Naive thymus-derived CD8-positive, alpha-beta T cell (primary cell): ENCODE measurements at places on chromosomes 5 and 9.

GRCh38 chr9:95620314-95620713 lies 103.5 kb upstream of the PTCH1 start:
- no peak for DNase-seq

- no peak for DNase-seq
Measured at GRCh38 chr5:102545175-102545574, 46.4 kb upstream of the SLCO6A1 start.

DNA sequence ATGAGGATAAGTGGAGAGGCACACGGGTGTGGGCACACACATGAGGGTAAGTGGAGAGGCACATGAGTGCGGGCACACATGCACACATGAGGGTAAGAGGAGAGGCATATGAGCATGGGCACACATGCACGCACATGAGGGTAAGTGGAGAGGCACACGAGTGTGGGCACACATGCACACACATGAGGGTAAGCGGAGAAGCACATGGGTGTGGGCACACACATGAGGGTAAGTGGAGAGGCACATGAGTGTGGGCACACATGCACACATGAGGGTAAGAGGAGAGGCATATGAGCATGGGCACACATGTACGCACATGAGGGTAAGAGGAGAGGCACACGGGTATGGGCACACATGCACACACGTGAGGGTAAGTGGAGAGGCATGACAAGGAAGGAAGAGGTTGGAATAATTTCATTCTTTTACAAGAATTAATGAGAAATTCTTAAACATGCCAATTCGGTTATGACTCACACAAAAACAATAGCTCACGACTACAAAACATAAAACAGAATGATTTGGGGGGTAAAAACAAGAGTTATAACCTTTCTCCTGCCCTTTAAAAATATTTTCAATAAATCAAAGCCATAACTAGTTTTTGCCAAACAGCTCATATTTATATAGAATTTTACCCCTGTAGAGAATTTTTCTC lies 67.5 kb downstream of the APBA1 start:
- no peak for DNase-seq

DNA sequence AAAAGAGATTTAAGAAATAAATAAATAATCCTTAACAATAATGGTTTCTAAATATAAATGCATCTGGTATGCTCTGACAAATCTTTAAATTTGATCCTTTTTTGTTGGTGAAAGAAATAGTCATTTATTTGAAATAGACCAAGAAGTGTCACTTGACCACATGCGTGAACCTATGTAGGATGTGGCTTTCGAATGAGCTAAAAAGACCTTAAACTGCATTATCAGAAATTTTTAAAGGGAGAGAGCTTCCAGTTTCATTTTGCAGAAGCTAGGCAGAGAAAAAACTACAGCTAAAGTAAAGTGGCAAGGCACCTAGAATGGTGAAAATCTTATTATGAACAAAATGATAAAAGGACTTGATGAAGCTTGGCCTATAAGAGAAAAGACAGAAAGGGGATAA lies 309.2 kb upstream of the EFNA5 start:
- no peak for DNase-seq

- DNase-seq, result peak; percentile 82
Measured at GRCh38 chr9:126228781-126229444, 97.7 kb upstream of the MVB12B start.

DNA sequence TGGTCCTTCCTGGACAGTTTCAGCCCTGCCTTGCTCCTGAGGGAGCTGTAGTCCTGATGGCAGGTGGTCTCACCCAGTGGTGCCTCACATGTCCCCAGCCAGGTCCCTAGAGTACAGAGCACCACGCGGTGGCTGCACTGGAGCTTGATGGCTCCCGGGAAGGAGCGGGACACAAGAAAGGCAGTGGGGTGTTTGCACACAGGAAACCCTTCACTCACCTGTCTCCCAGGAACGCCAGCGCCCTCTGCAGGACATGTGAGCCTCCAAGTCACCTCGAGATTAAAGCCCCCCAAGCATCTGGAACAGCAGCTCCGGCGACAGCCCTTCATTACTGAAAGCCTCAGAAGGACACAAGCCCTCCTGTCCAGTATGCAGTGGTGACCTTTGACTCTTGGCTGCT lies 19.9 kb upstream of the TMEM250 start:
- DNase-seq, result peak; percentile 75

GRCh38 chr5:135891791-135892190 lies 3.9 kb downstream of the IL9 start:
- DNase-seq, result no peak

DNA sequence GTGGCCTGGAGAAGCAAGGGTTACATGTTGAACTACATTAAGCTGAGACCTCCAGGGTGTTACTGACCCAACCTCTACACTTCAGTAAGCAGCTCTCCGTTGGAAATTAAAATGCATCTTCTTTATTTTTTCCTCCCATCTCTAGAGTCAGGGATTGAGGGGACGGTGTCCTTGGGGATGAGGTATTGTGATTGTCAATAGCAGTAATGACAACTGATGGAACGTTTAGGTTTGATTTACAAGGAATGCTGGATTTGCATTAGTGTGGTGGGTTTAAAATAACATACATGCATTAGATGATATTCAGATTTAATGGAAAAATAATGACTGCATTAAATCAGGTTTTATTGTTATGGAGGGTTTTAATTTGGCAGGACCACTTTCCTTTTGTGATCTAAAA lies 82.9 kb upstream of the NTRK2 start:
- no peak for DNase-seq

DNA sequence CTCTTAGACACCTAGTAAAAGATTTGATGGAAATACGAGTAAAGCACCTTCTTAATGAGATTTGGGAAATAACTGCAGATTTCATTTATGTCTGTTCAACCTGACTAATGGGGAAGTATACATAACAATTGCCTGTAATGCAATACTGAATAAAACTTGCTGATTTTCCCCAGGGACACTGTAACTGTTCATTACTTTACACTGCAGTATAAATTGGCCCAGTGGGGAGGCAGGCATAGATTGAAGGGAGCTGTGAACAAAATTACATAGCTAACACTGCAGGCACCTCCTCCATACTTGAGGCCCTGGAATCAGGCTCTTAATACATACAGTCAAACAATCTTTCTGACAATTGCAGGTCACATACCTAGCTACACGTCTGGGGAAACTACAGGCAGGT lies 216.2 kb downstream of the PTPRD start:
- DNase-seq, result no peak

DNA sequence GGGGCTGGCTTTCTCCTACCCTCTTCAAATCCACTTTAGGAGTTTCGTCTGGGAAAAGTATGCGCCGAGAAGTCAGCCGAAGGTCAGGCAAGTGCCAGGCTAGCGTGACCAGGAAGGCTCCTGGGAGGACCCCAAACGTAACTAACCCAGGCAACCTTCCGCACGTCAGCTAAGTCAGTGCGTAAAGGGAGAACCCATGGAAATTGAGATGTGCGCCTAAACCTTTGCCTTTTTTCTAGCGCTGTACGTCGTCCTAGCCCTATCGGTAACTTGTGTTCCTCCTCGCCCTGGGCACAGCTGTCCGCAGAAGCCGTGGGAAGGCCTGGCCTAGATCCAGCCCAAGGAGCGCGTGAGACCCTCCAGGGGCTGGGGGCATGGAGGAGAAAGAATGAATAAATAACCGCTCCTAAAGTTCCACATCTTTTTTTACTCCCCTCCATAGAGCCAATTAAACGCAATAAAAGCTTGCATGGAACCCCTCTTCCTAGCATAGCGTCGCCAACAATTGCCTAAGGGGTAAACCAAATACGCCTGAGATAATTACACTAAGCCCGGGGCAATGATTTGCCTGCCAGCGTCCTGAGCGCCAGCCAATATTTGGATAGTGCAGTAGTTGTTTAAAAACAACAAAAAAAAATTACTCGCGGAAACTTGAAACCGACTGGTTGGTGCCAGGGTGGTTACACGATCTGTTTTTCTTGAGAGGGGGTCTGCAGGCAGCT lies 4.0 kb upstream of the FOXB2 start:
- no peak for DNase-seq

DNA sequence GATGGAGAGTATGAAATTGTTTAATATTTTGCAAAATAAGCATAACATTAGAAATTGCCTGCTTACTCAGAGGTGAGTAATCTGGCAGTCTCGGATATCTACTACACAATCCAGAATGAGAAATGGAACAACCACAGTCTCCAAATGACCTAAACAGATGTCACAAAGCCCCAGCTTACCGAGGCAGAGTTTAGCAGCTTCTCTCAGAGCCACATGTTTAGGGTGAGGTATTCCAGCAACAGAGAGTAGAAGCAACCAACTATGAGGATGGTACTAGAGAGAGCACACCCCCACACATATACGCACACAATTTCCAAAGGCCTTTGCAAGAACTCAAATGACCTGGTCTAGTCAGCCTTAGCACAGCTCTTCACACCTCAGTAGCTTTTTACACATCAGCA lies 122.7 kb upstream of the LPAR1 start:
- DNase-seq, result no peak

DNA sequence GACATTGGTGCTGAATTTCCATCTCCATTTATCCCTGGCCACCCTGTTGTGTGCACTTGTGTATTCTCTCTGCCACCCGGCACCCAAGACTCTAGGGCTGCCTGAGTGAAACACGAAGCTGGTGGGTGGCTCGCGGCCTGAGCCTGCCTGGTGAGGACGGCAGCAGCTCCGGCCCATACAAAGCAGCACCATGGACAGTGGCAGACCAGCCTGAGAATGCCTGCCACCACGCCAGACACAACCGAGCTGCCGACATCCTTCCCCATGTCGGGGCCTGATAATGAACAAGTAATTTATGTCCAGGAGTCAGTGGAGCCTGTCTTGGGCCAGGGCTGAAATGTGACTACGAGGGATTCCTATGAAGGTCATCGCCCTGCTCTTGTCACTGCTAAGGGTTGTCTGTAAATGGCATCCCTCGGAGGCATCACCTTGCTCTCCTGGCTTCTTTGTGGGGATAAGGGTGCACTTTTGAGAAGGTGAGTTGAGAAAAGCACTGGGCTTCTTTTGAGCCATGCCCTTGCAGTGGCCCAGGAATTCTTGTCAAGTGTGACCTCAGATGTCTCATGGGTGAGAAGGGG lies 175.7 kb downstream of the MELK start:
- peak; percentile 62 for DNase-seq

GRCh38 chr5:150159741-150160179 lies 4.1 kb upstream of the PDGFRB start:
- no peak for DNase-seq

- no peak for DNase-seq
Measured at GRCh38 chr9:132975961-132976360, 2.5 kb upstream of the GFI1B start.

DNA sequence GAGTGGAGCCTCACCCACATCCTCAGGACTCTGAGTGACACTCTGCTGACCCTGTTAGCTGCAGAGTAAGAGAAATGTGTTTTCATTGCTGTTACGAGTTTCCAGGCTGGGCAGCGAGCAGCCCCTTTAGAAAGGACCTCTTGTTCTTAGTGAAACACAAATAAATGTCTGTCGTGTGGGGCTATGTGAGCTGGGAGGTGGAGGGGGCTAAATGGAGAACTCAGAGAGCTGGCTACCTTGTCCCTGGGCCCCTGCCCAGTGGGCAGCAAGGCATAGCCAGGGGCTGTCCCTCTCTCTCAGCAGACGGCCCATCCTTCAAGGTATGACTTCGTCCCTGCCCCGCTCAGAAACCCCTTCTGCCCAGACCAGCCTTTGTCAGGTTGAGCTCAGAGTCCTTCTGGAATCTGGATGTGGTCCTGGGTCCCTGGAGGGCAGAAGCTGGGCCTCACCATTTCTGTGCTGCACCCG lies 10.2 kb downstream of the DCANP1 start:
- no peak for DNase-seq

- no peak for DNase-seq
Measured at GRCh38 chr9:31023847-31024246, 1360.6 kb upstream of the ACO1 start.

GRCh38 chr9:3863111-3863528 lies 337.3 kb upstream of the RFX3 start:
- no peak for DNase-seq

DNA sequence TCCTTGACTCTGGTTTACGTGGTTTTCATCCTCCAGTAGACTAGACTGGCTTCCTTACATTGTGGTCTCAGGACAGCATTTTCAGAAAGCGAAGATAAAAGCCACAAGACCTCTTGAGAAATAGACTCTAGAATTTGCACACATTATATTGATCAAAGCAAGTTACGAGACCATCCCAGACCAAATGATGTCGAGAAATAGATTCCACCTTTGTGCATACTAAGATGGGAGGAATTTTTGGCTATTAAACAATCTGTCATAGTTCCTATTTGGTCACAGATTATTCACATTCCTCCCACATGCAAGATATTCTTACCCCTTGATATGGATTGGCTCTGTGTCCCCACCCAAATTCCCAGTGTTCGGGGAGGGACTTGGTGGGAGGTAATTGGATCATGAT lies 65.6 kb downstream of the TEX10 start:
- DNase-seq, result no peak

DNA sequence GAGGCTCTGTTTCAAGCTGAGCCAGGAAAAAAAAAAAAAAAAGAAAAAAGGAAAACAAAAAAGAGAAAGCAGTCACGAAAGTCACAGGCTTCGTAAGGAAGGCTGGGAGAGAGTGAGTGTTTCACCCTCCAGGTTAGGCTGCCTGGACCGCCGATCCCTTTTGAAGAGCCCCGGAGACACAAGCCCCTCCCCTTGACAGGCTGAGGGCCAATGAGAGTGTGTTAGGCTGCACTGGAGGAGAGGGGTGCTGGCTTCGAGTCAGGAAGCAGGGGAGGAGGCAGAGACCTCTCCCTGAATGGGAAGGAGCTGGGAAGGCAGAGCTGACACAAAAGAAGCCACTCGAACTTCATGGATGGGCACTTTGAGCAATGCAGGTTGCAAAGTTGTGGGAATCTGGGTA lies at the start of gene NMUR2:
NMUR2 (minus strand) TSS at position 135 of the 400 bp plus-strand sequence. CDS start 166 bp downstream, outside the sequence.
- DNase-seq, result no peak

DNA sequence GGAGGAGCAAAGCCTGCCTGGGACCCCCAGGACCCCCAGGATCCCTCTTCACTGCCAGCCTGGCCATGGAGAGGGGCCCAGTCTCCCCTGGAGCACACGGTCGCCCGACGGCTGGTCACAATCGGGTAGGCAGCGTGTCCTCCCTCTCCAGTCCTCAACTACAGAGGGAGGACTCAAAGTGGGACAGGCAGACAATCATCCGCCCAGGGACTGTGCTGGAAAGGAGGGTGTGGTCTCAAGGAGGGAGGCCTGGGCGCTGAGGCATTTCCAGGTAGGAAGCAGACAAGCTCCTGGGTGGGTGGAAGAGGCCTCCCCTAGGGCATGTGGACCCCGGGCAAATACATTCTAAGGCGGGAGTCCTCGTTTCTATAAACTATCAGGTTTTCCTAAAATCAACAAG lies 93.2 kb upstream of the ADAMTS2 start:
- no peak for DNase-seq
